Ecto neural progenitor cell (in vitro differentiated cells): ENCODE measurements at places on chromosomes 6 and 20.

DNA sequence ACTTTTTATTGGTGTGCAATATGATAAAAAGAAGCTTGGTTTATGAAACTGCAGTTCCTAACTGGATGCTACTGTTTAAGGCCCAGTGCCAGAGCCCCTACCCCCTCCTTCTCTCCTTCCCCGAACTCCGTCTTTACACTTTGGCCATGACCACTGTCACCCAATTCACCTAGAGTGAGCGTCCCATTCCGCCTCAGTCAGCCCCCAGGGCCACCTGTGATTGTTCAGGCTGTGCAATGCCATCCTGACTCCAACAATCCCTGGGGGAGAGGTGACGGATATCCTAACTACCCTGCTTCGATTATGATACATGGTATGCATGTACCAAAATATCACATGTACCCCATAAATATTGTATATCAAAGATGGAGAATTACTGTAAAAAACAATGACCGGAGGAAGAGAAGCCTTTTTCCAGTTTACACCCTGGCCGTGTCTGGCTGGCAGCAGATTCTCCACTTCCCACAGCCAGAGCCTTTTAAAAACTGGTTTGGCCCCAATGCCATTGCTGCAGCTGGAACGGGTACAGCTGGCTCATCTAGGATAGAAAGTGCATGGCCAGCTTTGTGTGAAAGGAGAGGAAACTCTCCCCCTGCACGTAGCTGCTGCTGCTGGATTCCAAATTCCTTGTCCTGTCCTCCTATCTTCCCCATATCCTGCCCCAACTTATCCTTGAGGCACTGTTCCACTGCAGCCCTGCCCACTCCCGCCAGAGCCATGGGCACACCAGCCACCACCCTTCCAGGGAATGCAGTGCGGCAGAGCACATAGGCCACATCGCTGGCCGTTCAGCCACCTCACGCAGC, 99.7 kb downstream of the JPH2 start:
- no peak for DNase-seq

DNA sequence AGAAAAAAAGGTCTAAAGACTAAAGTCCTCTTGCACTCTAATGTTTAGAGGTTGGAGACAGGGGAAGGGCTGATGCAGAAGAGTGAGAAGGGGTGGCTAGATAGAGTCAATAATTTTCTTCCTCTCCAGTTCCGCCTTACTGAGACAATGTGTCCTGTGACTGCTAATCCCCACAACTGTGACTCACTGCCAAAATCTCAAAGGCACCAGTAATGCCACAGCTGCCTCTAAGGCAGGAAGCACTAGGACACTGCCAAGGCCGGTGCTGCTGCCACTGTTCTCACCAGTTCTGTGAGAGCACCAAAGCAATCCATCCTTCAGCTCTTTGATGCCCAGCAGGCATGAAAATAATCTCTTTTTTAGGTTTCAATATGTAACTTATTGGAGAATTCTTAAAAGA, 701.9 kb upstream of the MAP3K7 start:
- no peak for DNase-seq

- DNase-seq, result no peak
Measured at GRCh38 chr6:157996918-157997702, 15.4 kb downstream of the SYNJ2 start.

DNA sequence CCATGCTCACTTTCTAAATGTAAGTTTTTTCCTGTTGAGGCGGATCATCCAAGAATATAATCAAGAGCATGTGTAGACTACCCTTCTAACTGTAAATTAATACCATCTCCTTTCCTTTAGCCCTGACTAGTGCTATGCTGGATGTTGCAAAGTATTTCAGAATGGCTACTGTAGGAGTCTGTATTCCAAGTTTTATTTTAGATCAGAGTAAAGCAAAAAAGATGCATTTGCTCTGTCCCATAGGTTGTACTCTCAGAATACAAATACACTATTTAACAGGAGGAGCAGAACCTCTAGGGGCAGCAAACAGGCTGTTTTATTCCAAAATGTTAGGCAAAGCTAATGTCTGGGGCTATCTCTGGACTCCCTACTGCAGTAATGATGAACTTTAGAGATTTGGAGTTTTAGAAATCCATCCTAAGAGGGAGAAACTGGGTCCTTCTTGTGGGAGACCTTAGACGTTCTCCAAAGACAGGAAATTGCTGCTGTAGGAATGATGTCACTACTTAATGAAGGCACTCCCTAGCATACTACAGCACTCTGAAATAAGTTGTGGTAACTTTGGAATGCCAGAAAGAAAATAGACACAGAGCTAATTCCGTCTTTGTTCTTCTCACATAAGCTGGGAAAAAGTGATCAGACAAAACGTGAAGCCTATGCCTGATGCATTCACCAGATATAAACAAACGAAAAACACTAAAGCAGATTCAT, 392.4 kb upstream of the HS3ST5 start:
- DNase-seq, result no peak

- DNase-seq, result no peak
Measured at GRCh38 chr20:14829906-14830305, 492.5 kb upstream of the FLRT3 start.

GRCh38 chr20:37405351-37405897, 59.5 kb downstream of the SRC start:
- DNase-seq, result no peak

- DNase-seq, result no peak
Measured at GRCh38 chr6:3948866-3949265, 99.7 kb downstream of the FAM50B start.

DNA sequence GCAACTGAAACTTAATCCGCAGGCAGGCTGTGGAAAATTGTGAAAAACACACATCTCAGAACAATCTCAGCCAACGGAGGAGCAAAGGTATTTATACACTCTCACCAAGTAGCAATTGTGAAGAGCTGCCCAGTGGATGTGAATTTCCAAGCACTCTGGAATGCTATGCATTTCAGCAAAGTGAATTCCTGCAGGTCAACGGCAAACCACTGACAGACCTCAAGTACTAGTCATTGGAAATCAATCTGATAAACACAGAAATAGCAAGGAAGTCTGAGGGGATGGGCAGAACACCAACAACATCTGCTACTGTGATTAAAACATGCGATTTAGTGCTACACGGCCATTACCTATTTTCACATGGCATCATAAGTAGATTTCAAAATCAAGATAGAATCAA, 429.1 kb downstream of the HTR1B start:
- no peak for DNase-seq

GRCh38 chr6:39929733-39930461, 4.4 kb downstream of the MOCS1 start:
- no peak for DNase-seq

DNA sequence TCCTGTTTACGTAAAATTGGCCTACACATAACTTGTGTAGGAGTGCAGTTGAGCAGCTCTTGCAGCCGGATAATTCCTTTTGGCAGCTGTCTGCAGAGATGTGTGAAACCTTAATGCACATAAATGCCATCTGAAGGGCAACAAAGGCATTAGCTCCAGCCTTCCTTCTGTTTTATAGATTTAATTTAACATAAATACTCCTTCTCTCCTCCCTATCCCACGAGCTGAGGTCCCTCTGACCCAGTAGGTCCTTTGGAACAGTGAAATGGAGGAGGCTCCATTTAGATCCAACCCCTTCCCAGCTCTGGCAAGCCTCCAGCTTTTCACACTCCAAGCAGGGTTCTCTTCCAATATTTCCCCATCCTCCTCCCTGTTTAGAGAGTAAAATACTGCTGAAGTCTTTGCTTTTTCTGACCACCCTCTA, 6.5 kb downstream of the PLEKHG1 start:
- no peak for DNase-seq

DNA sequence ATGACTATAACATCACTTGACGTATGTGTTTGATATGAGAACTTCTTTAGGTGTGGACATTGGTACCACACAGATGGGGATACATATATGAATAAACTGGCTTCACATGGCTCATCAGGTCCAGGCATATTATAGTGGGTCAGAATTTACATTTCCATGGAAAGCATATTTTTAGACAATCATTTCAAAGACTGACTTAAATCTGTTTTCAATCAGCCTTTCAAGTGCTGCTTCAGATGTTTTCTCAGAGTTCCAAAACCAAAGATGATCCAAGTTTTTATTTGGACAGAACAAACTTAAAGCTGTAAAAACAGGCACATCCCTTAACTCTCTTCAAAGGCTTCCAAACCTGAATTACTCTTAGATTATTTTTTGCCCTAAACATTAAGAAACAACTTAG, 88.1 kb downstream of the PRSS35 start:
- DNase-seq, result no peak

GRCh38 chr6:157224951-157225574, 98.3 kb downstream of the TMEM242 start:
- peak; percentile 36 for DNase-seq

- no peak for DNase-seq
Measured at GRCh38 chr6:78199044-78199443, 546.2 kb downstream of the MEI4 start.

GRCh38 chr6:168404560-168404959, 36.4 kb upstream of the SMOC2 start:
- no peak for DNase-seq

DNA sequence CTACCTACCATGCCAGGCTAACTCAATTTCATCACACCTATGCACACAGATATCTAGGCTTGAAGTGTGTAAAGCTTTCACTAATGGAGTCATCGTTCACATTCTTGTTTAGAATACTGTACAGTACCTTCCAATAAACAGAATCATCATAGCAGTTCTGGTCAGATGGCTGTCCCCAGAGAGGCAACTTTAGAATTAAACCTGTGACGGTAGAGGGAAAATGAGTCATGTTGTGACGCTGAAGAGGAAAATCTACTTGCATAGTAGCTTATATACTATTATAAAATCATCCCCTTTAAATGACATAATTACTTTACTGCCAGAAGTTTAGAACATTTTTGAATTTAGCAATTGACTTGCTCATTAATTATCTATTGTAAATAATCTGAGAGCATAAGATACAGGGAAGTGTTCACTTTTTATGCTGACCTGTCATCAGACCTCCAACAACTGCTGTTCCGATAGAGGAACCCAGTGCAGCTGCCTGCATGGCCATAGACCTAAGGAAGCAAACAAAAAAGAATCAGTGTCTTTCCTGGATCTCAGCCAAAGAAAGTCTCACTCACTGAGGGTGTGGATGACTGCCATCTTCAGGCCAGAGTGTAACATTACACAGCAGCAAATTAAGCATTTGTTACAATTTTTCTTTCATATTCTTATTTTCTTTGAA, 29.8 kb downstream of the RHAG start:
- DNase-seq, result no peak

DNA sequence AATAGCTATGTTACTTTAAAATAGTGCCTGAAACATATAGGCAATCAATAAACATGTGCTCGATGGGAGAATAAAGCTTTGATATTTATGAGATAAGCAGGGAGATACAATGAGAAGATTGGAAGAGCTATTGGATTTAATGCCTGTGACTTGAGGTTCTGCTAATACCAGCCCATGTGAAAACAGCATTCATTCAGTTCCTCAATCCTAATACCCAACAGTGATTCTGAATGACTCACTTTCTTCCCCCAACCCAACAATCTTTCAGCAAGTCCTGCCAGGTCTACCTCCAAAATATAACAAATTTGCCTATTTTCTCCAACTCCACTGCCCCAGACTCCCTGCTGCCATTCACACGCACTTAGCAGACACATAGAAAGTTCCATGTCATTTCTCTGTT, 26.6 kb upstream of the KLHL31 start:
- DNase-seq, result no peak

DNA sequence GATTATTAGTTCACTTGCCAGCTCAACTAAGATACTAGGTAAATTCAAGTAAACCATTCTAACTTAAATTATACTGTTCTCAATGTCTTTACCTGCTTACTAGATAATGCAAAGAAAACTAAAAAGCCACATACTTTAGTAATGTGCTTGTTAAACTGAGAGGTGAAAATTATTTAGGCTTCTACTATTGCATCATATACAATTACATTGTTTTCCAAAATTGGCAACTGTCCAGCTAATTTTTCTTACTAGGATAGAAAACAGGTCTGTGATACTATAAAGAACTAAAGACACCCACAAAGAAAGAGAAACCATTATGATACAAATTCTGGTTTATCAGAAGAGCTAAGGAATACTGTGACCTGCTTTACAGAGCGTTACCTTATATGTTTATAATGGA, 45.6 kb upstream of the ALDH8A1 start:
- no peak for DNase-seq

DNA sequence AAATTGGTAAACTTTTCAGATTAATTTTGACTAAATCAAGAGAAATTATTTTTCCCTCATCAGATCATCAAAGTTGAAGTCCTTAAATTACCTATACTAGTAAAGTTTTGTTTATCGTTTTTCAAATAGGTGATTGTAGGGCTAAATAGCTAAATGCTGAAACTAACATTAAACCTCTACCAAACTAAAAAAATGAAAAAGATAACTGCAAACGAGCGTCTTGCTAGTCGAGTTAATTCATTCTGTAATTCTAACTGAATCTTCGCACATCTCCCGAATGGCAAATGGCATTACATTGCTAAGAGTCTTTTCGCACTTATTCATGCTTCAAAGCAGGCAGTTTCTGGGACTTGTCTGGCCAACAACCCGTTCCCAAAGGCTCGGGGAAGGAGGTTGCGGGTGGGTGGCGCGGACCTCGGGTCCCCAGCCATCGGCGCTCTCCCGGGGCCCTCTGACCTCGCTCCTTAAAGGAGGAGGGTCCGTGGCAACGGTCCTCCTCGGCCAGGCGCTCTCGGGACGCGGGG, 43.8 kb downstream of the POPDC3 start:
- DNase-seq, result no peak

GRCh38 chr20:25739615-25740320, 43.1 kb upstream of the ZNF337 start:
- DNase-seq, result no peak

GRCh38 chr20:34334654-34335407, 28.2 kb upstream of the ITCH start:
- no peak for DNase-seq

GRCh38 chr20:18567739-18568091, 483 bp downstream of the SMIM26 start:
- no peak for DNase-seq

DNA sequence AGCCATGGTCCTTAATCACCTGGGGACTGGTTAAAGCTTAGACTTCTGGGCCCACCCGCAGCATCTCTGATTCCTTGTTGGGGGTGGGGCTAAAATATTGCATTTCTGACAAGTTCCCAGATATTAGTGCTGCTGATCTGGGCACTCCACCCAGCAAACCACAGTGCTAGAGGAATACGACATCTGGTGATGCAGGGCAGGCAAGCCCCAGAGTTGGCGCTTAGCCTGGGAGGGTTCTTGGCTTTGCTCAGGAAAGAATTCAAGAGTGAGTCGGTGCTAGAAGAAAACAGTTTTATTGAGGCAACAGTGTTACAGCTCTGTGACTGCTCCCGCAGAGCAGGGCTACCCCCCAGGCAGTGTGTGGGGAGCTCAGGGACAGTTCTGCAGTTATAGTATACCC, 210.7 kb downstream of the TFAP2C start:
- no peak for DNase-seq

- no peak for DNase-seq
Measured at GRCh38 chr20:8398263-8399051, 266.4 kb downstream of the PLCB1 start.

DNA sequence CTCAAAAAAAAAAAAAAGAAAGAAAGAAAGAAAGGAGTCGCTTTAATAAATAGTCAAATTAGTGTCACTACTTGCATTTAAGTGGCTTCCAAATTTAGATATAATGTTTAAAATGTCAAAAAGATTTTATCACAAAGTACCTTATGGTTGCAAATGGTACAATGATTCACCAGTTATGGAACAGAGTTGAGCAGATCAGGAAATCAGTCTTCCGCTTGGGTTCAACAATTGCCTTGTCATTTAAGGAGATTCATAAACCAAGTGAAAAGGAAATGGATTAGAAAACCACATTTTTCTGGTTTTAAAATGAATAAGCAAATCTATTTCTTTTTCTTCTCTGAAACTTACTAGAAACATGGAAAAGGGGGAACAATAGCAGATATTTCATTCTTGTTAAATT, 94.8 kb upstream of the PTPRT start:
- no peak for DNase-seq
